ENCODE measurements at places on chromosomes 16 and 17.

- no peak for DNase-seq
Measured at GRCh38 chr17:83099086-83099555, 19.7 kb downstream of the METRNL start.

DNA sequence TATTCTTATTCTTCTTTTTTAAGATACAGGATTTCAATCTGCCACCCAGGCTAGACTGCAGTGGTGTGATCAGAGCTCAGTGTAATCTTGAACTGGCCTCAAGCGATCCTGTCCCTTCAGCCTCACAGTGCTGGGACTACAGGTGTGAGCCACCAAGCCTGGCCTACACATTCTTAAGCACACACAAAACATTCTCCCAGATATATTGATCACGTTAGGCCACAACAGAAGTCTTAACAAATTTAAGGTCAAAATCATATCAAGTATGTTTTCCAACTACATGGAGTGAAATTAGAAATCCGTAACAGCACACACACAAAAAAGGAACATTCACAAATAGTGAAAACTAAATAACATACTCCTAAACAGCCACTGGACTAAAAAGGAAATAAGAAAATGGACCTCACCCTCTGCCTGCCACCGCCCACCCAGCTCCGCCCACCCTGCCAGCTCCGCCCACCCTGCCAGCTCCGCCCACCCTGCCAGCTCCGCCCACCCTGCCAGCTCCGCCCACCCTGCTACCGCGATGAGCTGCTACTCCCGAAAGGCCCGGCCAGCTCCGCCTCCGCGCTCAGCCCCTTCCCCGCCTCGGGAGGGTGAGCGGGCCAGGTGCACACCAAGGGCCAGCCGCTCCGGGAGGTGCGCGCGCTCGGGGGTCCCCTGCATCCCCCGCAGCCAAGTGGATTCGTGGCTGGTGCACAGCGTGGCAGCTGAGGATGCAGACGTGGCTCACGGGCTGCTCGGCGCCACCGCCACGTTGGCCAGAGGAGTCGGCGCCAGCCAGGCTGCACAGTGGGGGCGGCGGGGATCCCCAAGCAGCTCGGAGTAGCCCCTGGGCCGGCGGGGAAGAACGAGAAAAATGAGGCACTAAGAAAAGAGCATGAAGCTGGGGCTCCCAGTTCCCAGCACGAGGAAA lies 41.2 kb downstream of the C16orf87 start:
- DNase-seq, result peak; percentile 55

- peak; percentile 17 for DNase-seq
Measured at GRCh38 chr17:75403131-75403530, 2.3 kb downstream of the GRB2 start.

DNA sequence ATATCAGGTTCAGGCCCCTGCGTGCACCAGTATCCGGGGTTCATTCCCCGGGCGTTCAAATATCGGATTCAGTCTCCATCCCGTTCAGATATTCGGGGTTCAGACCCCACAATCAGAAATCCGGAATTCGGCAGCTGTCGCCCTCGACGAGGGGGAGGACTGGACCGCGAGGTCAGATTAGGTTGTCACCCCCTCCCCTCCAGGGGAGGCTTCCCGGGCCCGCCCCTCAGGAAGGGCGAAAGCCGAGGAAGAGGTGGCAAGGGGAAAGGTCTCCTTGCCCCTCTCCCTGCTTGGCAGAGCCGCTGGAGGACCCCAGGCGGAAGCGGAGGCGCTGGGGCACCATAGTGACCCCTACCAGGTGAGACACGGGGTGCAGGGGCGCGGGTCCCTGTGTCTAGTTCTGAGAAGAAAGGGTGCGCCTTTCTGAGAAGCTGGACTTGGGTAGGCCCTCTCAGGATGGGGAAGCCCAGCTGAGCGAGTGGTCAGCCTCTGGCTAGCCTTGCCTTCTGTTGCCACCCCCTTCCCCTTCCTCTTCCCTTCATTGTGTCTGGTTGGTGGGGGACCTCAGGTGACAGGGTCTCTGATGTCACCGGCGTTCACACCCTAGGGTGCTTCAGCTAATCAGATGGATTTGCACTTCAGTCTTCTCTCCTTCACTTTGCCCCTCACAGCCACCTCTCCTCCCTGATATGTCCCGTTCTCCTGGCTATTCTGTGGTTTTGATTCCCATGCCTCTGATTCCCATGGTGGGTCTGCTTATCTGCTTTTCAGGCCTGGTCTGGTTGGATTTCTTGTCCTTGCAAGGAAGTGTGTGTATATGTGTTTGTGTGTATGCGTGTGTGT lies 844 bp downstream of the TAOK2 start:
- DNase-seq, result no peak

DNA sequence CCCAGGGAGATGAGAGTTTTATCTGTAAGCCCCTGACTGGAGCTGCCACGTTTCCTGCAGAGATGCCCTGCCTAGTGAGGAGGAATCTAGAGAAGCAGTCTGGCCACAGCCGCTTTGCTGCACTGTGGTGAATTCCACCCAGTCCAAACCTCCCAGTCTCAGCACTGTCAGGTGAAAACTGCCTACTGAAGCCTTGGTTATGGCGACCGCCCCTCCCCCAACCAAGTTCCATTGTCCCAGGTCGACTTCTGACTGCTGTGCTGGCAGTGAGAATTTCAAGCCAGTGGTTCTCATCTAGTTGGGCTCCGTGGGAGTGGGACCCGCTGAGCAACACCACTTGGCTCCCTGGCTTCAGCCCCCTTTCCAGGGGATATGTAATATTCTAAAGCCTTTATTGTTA lies 10.2 kb upstream of the LYZL6 start:
- DNase-seq, result no peak

DNA sequence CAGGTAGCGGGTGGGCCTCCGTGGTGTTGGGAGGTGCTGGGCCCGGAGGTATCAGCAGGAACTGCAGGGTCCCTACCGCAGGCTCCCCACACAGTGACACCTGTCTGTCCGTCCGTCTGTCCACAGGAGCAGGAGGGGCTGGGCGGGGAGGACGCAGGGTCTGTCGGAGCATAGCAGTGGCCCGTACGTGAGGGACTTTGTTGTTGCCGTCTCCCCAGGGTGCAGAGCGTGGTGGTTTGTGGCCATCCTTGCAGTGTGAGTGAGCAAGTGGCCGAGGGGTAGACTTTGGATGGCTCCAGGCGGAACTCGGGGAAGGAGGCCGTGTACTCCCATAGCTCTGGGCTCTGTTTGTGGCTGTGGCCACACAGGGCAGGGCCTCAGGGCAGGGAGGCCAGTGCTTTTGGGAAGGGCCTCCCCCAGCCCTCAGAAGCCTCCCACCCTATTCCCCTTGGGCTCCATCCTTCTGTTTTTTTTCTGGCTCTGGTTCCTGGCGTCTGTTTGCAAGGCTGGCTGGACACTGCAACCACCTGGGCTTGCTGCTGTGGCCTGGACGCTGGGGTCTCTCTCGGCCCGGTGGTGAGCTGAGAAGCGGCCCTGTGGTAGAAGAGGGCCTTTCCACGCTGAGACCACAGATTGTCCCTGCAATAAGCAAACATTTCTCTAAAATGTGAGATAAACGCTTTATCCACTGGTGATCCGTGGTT lies 41.0 kb upstream of the ZNF750 start:
- no peak for DNase-seq

DNA sequence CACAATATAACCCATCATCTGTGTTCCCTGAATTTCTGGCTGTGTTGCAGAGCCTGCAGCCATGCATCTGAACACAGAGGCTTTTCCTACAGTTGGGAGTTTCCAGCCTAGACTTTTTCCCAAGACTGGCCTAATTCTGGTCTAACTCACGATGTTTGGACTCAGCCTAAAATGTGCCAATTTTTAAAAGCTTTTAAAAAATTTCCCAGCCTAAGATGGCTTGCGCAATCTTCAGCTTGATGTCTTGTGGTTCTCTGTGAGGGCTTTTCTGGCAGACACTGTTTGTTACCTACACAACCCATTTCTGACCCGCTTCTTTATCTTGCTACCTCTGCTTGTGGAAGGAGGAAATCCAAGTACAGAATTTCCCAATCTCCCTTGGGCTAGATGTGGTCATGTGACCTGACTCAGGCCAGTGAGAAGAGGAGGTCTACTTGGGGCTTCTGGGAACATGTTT lies 72.7 kb upstream of the GAS7 start:
- DNase-seq, result peak; percentile 75

GRCh38 chr16:50781043-50781442 lies 39.2 kb downstream of the CYLD start:
- no peak for DNase-seq

GRCh38 chr17:70661342-70662222 lies 492.2 kb downstream of the KCNJ2 start:
- DNase-seq, result no peak

- DNase-seq, result no peak
Measured at GRCh38 chr17:30340801-30341356, 7.0 kb upstream of the TMIGD1 start.

GRCh38 chr17:4490637-4491061 lies 8.0 kb upstream of the SPNS2 start:
- DNase-seq, result no peak

DNA sequence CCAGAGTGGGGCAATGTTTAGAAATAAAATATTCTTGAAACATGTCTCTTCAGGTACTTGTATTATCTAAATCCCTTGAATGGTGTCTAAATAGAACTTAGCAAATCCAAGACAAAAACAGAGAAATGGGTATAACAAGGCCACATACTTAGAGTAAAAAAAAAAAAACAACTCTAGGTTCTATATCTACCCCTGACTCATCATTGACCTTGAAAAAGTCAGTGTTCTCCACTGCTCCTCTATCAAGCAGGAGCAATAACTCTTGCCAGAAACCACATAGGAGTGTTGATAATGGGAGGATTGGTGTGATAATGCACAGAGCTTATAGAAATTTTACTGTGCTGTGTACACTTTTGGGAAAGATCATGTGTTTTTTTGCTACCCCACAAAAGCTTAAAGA lies 296.6 kb upstream of the PMFBP1 start:
- no peak for DNase-seq

- DNase-seq, result no peak
Measured at GRCh38 chr17:59367657-59368045, 36.2 kb downstream of the YPEL2 start.

DNA sequence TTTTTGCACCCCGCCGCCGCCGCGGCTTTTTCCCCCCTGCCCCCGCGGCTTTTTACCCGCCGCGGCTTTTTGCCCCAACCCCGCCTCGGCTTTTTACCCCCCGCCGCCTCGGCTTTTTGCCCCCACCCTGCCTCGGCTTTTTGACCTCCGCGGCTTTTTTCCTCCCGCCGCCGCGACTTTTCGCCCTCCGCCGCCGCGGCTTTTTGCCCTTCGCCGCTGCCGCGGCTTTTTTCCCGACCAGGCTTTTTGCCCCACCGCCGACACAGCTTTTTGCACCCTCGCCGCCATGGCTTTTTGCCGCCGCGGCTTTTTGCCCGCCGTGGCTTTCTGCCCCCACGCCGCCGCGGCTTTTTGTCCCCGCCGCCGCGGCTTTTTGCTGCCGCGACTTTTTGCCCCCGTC lies 137.0 kb upstream of the TP53TG3D start:
- DNase-seq, result no peak

- DNase-seq, result no peak
Measured at GRCh38 chr17:63587770-63588169, 12.9 kb upstream of the TACO1 start.

DNA sequence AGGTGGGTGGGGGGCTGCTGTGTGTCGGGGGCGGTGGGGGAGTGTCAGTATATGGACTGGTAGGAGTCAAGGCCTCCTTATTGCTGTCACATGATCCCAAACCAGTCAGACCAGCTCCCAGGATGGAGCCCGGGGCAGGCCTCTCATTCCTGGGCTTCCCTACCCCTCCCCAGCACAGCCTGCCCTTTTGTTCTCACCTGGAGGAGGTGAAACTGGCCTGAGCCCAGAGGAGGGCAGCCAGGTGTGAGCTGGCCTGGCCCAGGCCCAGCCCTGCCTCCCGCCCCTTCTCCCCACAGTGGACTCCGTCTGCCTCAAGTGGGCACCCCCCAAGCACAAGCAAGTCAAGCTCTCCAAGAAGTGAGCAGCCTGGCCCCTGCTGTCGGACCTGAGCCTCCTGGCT lies 4.6 kb downstream of the PRSS8 start:
- DNase-seq, result no peak

DNA sequence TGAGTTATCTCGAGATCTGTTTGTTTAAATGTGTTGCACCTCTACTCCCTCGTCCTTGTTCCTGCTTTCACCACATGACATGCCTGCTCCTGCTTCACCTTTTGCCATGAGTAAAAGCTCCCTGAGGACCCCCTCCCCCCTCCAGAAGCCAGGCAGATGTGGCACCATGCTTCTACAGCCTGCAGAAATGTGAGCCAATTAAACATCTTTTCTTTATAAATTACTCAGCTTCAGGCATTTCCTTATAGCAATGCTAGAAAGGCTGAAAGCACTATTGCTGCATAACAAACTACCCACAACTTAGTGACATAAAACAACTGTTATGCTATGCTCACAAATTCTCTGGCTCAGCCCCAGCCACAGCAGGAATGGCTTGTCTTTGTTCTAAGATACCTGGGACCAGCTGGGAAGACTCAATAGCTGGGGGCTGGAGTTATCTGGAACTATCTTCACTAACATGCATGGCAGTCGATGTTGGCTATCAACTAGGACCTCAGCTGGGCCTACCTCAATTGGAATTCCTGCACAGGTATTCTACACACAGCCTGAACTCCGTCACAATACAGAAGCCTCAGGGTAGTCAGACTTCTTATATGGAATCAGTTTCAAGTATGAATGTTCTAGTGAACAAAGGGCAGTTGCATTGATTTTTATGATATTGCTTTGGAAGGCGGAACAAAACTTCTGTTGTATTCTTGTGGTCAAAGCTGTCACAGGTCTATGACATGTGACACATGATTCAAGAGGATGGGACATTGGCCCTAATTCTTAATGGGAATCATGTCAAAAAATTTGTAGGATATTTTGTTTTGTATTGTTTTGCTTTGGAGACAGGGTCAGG lies 186.0 kb upstream of the PIRT start:
- no peak for DNase-seq

DNA sequence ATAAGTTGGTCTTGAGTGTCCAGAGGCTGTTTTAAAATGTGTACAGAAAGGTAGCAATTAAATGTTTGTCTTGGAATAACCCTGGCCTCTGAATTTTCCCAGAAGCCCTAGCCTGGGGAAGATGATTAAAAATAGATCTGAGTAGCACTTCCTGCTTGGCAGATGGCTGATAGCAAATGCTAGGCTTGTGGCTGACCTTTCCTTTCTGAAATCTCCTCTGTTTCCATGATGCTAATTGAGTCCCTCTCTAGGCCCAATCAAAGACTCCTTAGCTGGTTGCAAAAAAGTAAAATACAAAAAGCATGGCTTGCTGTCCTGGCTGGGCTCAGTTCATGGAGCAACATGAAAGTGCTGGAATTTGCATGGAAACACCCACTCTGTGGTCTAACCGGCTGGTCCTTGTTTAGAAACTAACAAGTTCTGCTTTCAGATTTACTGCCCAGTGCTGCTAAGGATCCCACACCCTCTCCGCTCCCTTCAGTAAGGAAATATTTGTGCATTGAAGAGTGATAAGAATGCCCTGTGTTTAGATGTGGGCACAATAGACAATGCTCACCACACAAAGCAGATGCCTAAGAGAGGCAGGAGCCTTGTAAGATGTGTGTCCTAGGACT lies 40.8 kb downstream of the YPEL2 start:
- DNase-seq, result peak; percentile 91

- DNase-seq, result peak; percentile 9
Measured at GRCh38 chr17:40219594-40220338, 662 bp downstream of the WIPF2 start.
